Stimulated activated CD8-positive, alpha-beta memory T cell treated with anti-CD3 and anti-CD28 coated beads, Interleukin-4, amount 100 ng/mL, for 1 hour (primary cell): ENCODE measurements at places on chromosomes 11 and 22.

DNA sequence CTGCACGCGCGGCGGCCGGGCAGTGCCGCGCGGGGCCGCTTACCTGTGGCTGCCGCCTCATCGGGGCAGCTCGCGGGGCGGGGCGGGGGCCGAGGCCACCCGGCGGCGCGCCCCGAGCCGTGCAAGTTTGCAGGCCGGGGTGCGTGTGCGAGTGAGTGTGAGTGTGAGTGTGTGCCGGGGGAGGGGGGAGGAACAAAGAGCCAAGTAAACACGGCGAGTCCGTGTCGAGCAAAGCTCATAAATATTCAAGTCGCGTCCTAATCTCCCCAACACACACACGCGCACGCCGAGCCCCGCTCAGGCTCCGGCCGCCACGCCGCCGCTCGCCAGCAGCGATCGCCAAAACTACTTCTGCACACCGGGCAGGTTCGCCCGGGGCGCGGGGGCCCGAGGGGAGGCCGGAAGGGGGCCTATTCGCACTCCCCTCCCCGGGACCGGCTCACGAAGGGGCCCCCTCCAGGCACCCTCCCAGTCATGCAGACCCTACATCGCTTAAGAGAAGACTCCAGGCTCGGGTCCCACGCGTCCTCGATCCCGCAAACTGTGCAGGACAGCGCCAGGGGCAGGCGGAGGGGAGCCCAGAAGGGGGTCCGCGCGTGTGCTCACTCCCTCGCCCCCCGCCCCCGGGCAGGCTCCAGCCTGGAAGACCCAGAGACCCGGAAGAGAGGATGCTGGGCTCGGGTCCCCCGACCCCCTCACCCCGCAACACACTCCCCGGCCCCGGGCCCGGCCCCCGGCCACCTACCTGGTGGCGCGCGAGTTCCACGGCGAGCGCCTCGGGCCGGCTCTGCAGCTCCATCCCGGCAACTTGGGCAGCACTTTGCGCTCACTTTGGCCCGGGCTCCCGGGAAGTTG, 827 bp downstream of the PHF21B start:
- no peak for DNase-seq

DNA sequence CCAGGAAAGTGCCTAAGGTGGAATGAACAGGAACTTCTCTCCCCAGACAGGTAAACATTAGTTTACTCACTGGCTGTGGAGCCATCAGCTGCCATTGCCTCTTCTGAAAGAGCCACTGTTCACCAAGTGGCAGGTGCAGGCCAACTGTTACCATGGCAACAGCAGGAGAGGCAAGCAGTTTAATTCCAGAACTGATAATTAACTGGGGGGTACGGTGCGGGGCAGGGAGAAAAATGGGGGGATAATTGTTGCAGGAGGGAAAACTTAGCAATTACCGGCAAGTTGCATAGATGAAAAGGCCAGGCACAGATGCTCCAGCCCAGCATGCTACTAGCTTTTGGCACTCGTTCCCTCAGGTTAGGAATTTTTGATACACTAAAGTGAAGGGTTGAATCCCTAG, 85.1 kb downstream of the TRIM44 start:
- no peak for DNase-seq

DNA sequence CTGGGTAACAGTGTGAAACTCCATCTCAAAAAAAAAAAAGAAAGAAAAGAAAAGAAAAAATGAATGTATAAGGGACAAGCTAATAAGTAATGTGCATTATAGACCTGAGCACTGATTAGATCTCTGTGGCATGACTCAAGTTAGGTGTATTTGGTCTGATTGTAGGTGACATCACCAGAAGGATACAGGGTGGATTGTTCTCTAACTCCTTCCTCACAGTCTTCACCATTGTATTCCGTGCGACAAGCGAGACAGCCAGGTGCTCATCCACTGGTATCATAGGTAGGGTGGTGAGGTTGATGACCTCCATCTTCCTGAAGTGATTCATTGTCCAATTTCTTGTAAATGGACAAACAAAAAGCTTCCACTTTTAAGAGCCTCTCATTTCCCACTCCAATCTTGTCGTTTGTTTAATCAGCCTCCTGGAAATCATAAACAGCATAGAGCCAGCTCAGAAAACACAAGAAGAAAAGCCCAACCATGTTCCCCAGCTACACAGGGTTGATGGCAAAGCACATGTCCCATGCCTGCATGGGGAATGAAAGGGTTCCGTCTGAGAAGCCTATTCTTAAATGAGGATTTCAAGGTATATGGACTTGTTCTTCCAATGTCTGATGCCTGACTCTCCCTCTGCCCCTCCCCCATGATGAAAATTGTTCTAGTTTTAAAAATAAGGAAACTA, 6.2 kb downstream of the FAM227A start:
- no peak for DNase-seq

DNA sequence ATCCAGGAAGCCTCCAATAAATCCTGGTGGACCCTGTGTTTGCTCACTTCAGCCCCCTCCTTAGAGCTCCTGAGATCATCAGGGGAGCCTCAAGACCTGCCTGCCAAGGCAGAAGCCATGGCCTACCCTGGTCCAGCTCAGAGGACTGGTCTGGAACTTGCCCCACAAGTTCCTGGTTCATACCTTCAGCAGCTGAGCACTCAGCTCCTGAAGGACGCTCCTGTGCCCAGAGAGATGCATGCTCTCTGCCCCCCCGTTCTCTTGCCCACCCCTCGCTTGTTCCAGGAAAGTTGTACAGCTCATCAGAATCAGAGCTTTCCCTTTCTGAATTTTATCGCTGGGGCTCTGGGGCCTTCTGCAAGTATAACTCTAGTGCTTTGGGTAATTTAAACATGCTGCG, 210.5 kb upstream of the ISX start:
- no peak for DNase-seq

DNA sequence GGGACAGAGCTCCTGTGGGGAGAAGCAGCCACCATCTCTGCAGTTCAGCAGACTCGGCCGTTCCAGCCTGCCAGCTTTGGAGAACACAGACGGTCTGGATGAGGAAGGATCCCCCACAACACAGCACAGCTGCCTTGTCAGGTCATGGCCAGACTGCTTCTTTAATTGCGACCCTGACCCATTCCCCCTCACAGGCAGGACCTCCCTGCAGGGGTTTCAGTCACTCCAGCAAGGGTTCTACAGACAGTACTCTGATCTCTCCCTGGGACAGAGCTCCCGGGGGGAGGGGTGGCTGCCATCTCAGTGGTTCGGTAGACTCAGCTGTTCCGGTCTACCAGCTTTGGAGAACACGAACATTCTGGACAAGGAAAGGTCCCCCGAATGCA, 173.5 kb downstream of the TTC28 start:
- DNase-seq, result no peak

DNA sequence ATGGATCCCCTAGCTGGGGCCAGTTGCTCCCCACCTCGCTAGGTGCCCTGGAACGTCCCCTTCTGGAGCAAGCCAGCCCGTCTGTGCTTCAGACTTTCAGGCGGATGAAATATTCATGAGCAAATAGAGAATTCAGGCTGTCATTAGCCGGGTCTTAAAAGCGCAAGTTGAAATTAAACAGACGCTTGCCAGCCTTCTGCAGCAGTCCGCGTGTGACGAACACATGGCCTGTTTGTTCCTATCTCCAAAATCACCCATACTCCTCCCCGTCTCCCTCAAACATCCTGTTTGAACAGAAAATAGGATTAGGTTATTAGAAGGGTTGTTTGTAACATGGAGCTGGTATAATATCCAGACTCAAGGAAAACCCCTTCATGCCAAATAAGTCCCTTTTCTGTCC, 38.7 kb downstream of the MYO18B start:
- no peak for DNase-seq

GRCh38 chr22:22681221-22681739, 36.9 kb downstream of the GGTLC2 start:
- no peak for DNase-seq

DNA sequence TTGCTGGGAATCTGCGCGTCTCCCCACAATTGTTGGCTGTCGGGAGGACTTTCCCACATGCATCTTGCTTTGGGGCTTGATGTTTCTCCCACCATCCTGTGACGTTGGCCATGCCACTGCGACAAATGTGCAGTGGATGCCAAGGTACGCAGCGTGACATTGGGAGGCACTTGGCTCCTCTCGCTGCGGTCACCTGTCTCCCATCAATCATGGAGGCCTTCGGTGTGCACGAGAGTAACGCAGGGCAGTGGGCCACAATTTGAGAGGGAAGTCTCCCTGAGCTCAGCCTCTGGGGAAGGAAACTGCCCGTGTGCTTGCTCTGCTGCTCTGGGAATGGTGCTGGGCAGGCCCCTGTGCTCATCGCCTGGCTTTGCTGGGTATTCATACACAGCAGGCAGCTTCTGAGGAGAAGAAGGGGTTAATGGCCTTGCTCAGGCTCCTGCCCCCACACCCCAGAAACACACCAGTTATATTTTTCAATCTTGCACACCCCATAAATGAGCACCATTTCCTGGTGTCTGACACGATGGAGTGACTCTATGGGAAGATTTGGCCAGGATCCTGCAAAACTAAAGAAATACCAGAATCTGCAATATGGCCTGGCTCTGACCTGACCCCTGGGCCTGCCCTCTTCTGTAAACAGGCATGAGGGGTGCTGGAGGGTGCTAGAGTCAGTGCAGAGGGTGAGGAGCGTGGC, 153.5 kb downstream of the ADAMTS15 start:
- DNase-seq, result no peak

DNA sequence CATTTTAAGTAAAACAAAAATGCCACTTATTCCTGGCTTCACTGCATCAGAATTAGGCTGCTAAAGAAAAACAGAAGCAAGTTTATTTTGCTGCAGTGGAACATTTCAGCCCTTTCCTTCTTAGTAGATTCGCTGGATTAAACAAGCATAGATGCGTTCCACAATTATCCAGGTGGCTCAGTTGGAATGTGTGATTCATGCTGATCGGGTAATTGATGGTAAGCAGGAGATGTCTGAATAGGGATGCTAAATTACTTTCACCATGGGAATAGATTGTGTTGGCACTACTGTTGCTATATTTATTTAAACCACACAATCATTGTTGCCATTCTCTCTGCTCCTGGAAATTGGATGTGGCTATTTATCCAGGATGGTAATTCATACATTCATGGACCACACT, 440.1 kb upstream of the DDI1 start:
- no peak for DNase-seq

DNA sequence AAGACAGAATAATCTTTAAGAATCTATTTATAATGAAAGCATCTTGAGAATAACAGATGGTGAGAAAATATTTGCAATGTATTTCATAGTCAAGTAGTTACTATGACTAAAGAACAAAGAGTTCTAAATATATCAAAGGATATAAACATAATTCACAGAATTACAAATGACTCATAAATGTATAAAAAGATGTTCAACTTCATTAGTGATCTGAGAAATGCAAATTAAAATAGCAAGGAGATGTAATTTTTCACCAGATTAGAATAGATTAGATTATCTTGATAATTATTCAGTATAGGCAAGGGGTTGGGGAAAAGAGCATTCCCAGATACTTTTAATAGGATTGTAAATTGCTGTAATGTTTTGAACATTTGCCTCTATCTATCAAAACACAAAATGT, 30.1 kb upstream of the PAMR1 start:
- no peak for DNase-seq

DNA sequence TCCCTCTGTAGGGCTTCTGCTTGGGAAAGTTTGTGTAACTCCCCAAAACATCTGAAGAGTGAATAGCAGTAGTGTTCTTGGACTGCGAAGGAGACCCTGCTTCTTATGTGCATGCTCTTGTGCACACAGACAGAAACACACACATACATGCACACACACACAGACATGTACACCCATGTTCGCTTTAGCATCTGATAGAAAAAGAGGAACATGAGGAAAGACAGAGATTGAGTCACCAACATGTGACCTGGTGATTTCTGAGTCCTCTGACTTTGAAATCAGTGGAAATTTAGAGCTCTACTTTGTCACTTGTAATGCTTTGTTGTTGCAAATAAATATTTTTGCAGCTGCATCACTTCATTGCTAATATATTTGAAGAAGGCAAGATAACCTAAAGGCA, 23.8 kb downstream of the CD44 start:
- DNase-seq, result no peak

- DNase-seq, result no peak
These were observed 106.3 kb upstream of the THY1 start for GRCh38 chr11:119529063-119529845.

DNA sequence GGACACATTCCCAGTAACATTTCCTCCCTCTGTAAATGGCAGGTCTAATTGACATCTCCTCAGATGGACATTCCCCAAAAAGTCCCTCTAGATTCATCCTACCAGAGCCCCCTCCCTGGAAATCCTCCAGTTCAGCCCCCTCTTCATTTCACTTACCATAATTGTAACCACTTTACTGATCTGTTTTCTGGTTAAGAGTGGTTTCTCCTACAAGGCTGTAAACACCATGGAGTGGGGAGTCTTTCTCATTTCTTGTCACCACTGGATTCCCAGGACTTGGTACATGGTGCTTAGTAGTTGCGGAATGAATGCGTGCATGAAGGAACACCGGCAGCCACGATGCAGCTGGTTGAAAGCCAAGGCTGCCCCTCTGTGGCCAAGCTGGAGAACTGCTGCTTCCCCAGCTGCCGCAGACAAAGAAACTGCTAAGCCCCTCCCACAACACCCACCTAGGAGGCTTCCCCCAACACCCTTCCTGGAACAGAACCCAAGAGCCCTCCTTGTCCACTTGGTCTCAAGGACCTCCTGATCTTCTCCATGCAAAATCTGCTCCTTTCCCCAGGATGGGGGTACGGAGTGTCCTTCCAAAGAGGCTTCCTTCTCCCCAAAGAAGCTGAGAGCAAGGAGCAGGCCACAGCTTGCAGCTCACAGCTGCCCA, 18.6 kb upstream of the SCARF2 start:
- peak; percentile 38 for DNase-seq

DNA sequence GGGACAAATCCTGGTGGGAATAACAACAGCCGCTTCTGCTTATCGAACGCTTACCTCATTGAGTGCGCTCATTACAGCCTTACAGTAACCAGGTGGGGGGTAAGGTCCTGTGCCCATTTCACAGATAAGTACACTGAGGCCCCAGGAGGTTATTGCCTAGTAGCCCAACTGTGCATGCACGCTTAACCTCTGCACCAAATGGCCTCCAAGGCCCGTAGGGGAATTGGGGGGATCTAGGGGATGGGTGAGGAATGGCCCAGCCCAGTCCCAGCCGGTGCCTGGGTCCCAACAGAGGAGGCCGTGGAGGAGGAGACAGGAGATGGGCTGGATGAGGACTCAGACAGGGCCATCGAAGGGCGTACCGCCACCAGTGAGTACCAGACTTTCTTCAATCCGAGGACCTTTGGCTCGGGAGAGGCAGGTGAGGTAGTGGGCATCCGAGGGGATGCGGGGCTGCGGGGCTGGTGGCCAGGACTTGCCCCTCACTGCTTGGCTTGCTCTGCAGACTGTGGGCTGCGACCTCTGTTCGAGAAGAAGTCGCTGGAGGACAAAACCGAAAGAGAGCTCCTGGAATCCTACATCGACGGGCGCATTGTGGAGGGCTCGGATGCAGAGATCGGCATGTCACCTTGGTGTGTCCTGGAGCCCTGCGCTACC, 7.3 kb downstream of the F2 start:
- DNase-seq, result no peak

DNA sequence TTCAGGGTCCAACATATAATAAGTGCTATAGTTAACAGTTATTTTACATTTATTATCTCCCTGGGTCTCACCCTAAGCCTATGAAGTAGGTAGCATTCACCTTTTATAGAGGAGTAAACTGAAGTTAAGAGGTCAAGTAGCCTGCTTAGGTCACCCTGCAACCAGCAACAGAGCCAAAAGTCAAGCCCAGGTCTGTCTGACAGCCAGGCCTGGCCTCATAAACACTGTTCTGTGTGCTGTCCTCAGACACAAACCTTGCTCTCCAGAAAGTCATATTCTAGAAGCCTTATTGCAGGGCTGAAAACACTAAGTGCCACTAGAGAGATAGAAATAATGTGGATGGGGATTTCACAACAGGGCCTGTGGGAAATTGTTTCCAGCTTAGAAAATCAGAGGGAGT, 59.3 kb downstream of the BDNF start:
- no peak for DNase-seq

GRCh38 chr11:111515591-111515990, 1.0 kb downstream of the HOATZ start:
- DNase-seq, result no peak
